ENCODE measurements at places on chromosomes 16 and 17.

GRCh38 chr17:2716649-2717048 lies 5.1 kb upstream of the CLUH start:
- no peak for DNase-seq

GRCh38 chr17:47982645-47983390 lies 11.9 kb downstream of the CDK5RAP3 start:
- DNase-seq = no peak

DNA sequence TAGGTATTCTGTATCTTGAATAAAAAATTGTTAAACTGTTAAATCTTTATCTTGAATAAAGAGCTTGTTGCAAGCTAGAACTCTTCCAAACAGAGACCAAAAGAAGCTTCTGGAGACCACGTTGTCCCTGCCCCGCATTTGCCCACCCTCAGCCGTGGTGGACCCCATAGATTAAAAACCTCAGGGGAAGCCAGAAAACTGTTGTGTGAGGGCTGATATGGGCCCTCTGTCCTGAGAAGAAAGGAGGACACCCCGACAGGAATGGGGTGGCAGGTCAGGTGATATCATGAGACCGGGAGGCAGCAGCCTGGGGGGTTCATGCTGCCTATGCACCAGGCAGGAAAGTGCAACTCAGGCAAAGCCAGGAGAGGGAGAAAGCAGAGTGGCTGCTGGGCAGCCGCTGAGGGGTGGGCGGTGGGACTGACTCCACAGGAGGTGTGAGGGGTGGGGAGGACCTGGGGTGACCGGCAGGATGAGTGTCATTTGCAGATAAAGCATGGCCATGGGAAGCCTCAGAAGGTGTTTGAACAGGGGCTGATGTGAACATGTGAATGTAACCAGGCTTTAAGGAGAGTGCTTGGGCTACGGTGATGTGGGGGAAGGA lies 147.8 kb downstream of the IRF8 start:
- DNase-seq = no peak

DNA sequence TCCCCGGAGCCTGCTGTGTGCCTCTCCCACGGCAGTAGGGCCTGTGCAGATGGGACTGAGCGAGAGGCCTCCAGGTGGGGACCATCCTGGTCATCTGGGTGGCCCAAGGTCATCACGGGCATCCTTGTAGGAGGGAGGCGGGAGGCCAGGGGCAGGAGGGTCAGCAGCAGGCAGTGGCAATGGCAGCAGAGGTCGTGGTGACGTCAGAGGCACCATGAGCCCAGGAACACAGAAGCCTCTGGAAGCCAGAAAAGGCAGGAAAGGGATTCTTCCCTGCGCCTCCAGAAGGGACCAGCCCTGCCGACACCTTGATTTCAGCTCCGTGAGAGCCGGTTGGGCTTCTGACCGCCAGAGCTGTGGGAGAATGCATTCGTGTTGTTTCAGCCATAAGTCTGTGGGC lies 190.3 kb downstream of the BANP start:
- DNase-seq = no peak

GRCh38 chr16:87939562-87940423 lies 3.5 kb upstream of the CA5A start:
- DNase-seq = no peak
